ENCODE measurements at places on chromosomes 7 and 10.

GRCh38 chr7:3650844-3651243, 349.8 kb downstream of the SDK1 start:
- no peak for DNase-seq

- no peak for DNase-seq
Measured at GRCh38 chr10:123240250-123240649, 86.0 kb downstream of the BUB3 start.

DNA sequence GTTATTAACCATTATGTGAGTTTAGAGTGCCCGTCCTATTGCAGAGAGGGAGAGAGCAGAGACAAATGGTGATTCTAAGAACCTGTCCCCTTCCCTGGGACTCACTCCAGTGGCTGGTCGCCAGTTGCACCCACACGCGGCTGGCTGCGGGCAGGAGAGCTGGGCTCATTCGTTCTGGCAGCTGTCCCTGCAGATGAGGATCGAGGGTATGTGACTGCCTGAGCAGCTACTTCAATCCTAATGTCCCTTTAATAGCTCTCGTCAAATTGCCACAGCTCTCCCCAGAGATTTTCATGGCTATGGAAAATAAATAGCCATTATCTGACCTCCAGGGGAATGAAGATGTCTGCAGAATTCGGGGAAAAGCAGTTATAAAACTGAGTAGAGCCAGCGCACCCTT, 41.6 kb downstream of the RBM28 start:
- no peak for DNase-seq

DNA sequence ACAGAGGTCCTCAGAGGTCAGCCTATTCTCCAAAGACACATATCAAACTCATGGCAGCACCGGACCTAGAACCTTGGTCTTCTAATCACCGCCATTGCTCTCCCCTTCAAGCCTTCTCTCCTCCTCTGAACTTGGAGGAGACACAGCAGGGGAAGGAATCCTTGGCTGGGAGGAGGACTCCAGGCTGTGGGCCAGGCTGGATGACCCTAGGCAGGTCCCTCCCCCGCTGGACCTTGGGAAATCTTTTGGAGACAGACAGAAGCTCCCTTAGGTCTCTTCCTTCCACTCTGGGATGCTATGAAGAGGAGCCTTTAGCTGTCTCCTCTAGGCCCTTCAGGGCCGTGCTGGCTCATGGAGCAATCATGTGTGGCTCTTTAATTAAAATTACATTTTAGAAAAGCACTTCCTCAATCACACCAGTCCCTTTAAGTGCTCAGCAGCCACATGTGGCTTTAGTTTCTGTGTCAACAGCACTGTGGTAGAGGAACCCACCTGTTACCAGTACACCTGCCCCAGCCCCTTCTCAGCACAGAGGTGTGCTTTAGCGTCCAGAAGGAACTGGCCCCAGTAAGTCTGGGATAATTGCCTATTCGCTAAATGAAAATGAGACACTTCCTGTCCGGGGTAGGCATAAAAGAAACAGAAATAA, 238.2 kb downstream of the CELF2 start:
- no peak for DNase-seq

GRCh38 chr10:17650416-17650815, 6.5 kb downstream of the STAM start:
- no peak for DNase-seq

DNA sequence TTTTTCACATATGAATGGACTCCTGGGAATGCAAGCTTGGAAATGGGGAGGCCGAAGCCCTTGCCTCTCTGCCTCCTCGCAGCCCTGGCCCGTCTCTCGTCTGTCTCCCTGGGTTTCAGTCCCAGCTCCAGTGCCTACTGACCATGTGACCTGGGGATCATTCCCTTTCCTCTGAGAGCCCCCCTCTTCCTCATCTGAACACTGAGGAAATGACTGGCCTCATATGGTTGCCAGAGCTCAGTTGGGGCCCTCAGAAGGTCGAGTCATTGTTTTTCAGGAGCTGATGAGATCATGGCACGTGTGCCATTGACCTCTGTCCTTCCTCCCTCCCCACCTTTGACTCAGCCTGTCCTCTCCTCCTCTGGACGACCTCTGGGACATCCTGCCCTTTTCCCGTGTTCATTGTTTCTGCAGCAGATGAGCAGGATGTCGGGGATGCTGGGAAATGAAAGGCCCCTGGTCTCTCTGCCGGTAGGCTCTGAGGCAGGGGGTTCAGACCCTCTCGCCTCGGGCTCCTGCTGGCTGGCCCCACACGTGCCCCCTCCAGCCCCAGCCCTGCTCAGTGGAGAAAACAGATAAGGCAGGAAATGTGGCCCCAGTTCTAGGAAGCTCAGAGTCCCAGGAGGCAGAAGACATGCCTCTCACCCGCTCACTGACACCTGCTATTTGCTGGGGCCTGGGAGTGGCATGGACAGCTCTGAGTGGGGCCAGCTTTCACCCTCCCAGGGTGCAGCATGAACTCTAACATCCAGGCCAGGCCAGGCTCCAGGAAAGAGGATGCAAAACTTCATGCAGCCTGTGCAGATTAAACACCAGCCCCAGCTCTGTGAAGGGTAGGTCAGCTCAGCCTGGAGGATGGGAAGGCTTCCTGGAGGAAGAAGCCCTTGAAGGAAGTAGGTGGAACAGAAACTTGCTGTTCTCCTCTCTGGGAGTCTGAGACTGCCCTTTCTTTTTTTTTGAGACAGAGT, 8.3 kb upstream of the PPP1R35 start:
- DNase-seq, result no peak

GRCh38 chr7:148398844-148399365, 191.7 kb upstream of the C7orf33 start:
- no peak for DNase-seq

- DNase-seq, result no peak
Measured at GRCh38 chr7:151167197-151167961, at the start of gene GBX1. TSS of gene GBX1 (minus strand) at chr7:151167694. CDS start at chr7:151167548, 146 bp downstream.

GRCh38 chr7:51249187-51249945, 67.2 kb downstream of the COBL start:
- no peak for DNase-seq

- DNase-seq, result no peak
Measured at GRCh38 chr10:28796606-28797512, 119.5 kb downstream of the BAMBI start.

DNA sequence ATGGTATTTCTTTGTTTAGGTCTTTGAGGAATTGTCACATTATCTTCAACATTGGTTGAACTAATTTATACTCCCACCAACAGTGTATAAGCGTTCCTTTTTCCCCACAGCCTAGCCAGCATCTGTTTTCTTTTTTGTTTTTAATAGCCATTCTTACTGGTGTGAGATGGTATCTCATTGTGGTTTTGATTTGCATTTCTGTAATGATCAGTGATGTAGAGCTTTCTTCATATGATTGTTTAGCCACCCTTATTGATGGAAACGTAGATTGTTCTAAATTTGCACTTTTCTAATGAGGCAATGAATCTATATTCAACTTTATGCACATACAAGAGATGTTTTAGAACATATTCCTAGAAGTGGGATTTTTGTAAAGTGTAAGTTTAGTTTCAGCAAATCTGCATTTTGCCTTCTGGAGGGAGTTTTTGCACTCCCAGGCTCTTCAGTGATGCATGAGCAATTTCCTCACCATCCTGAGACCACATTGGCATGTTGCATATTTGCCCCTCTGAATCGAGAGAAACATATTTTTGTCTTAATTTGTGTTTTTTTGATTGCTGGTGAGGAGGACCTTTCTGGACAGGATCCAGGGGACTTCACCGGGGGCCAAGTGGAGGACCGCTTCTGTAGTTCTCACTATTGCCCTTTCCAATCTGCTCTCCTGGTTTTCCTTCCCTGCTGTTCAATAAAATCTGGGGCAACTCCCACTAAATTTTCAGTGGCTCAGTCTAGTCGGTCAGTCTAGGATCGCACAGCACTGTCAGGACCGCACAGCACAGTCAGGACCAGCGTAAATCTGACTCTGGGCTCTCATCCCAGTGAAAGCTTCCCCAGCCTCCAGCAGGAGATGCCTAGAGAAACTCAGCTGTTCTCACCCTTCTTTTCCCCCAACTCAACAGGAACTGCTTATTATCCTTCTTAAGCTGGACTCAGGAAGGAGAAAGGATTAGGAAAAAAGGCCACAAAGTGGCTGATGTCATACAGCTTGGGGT, 157.0 kb downstream of the PTPN20 start:
- DNase-seq, result no peak

All from SK-N-MC (cell line).